ENCODE measurements at places on chromosomes 11 and 22.

- no peak for DNase-seq
Observed at GRCh38 chr22:46286941-46287872, 9.5 kb upstream of the GTSE1 start.

GRCh38 chr11:61077936-61078335 lies 24.4 kb upstream of the CD5 start:
- no peak for DNase-seq

- no peak for DNase-seq
Observed at GRCh38 chr11:80519596-80520506, 1079.0 kb upstream of the TENM4 start.

DNA sequence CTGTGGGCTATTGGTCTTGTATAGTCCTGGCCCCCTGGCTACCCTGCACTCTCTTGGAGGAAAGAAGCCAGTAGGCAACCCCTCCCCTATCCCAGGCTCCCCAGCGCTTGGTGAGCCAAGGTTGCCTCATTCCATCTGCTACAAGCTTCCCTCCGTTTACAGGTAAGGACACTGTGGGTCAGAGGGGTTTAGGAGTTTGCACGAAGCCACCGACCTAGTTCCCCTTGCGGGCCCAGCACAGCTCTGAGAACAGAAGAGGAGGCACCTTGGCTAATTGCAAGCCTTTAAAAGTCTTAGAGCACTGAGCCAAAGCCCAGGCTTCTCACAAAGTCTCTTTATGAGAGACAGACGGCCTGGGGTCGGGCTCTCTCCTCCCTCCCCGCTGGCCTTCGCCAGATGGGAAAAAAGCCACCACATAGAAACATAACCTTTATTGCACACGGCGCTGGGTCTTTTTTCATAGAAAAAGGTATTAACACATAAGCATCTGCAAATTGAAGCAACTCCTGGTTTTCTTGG lies 99.8 kb downstream of the CEP164 start:
- DNase-seq, result no peak

- DNase-seq, result no peak
Observed at GRCh38 chr11:7949934-7950333, 8.4 kb upstream of the OR10A3 start.

DNA sequence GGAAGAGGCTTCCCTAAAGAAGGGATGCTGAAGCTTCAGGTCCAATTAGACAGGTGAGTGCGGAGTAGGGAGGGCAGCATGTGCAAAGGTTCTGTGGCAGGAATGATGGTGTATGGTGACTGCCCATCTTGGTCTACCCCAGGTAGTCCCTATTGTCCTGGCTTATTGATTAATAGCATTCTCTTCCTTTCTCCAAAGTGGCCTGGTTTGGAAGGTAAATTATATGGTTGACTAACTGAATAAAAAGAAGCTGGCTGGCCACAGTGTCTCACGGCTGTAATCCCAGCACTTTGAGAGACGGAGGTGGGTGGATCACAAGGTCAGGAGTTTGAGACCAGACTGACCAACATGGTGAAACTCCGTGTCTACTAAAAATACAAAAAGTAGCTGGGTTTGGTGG lies 230.5 kb downstream of the MIAT start:
- no peak for DNase-seq

DNA sequence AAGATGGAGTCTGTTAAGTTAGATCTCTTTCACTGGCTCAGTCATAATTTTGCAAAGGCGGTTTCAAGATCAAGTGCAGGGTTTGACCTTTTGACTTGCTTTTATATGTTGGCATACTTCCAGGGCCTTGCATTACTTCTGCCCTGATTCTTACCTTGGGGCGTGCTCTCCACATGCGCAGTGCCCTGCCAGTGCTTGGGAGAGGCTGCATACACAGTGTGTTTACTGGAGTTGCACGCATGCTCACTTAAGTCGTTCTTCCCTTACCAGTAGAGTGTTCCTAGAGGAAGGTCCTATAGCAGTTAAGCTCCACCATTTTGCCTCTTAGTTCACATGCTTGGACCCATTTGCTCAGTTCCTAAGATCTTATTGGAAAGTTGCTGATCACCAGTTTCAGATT lies 21.0 kb upstream of the TMEM123 start:
- DNase-seq, result no peak

GRCh38 chr22:38104084-38104483 lies 6.4 kb downstream of the BAIAP2L2 start:
- no peak for DNase-seq

All from fibroblast of skin of abdomen (primary cell).